SJCRH30 (cell line): ENCODE measurements at places on chromosomes 13 and 19. TPM values are rescaled to one million over a fixed set of nuclear protein-coding genes. Genes with fewer than 3 reads are reported as not detected.
A peak's percentile ranks its signal among the peaks of the same experiment; 100 is the strongest.

DNA sequence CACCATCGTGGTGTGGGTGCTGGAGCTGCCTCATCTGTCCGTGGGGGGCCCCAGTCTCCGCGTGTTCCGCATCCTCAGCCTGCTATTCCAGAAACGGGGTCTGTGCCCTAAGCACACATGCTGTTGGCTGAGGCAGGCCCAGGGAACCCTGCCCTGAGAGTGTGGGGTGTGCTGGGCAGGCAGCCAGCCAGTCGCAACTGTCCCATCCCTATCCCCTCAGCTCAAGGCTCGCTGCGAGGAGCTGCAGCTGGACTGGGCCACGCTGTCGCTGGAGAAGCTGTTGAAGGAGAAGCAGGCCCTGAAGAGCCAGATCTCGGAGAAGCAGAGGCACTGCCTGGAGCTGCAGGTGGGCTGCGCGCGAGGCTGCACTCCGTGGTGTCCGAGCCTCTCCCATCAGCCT lies 21.9 kb downstream of the PLEKHJ1 start:
- H3K36me3 ChIP-seq: peaks cover 56% of the 10 kb centered on the region
- H3K4me1 ChIP-seq: peaks cover 24% of the 10 kb centered on the region
- H3K27me3 ChIP-seq: no peaks in the 10 kb centered on the region
- H3K4me3 ChIP-seq: no peak overlapping the region

DNA sequence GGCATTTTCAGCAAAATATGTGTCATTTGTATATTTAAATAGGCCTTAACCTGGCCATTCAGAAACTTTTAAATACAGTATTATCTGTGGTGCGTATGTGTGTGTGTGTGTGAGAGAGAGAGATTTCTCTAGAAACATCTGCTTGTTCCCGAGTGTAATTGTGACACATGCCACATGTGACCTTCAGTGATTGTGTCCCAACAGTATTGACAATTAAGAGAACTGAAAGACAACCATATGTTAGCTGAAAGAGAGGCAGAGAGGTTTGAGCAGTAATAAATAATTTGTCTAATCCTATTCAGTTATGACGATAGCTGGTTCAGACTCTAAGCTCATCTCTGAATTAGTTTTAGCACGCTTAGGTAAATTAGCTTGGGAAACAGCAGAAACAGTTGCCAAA lies 1503.1 kb downstream of the PCDH9 start:
- DNase-seq: no peak
- H3K27me3 ChIP-seq: no peaks in the 10 kb centered on the region
- no peak overlapping the region for H3K27ac ChIP-seq

GRCh38 chr19:17575871-17576757 lies 20.7 kb downstream of the COLGALT1 start:
- no peak for DNase-seq
- H3K27ac ChIP-seq: no peak overlapping the region
- H3K36me3 ChIP-seq: peaks cover 67% of the 10 kb centered on the region
- H3K27me3 ChIP-seq: no peaks in the 10 kb centered on the region
- no peak overlapping the region for H3K4me3 ChIP-seq

DNA sequence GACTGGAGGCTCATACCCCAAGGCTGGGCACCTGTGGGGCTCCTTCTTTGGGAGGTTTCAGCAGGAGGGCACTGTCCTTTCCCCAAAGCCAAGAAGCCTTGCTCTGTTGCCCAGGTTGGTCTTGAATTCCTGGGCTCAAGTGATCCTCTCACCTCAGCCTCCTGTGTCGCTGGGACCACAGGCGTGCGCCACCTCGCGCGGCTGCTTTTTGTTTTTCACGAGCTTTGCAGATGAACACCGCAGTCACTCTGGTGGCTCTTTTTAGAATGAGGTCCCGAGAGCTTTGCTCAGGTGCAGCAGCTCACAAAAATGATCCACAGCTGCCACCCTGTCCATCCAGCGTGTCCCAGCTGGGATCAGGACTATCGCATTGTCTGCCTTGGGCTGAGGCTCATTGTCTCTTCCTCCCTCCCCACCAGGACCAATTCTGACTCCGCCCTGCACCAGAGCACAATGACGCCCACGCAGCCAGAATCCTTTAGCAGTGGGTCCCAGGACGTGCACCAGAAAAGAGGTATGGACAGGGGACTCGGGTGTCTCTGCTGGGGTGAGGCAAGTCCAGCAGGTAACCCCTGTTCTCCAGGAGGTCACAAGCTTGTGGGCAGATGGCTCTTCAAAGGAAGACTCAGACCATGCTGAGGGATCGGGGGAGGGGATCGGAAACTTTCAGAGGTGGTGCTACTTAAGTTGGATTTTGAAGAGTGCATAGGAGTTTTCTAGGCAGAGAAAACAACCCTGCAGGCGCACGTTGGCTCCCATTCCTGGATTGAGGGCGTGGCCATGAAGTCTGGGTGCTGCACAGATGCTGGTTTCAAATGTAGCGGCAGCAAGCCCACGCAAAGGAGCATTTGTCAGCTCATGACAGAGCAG lies 41.5 kb downstream of the COMP start:
- peaks cover 6% of the 10 kb centered on the region; the same call in 1 of the 2 replicates for H3K4me1 ChIP-seq
- no peaks in the 10 kb centered on the region for H3K27me3 ChIP-seq
- H3K27ac ChIP-seq: no peak overlapping the region
- H3K36me3 ChIP-seq: peaks cover 3% of the 10 kb centered on the region; the same call in 1 of the 2 replicates
- no peak for DNase-seq
- no peak overlapping the region for H3K4me3 ChIP-seq

- 0 out of 2 replicates have a peak, but pooled peaks cover 3% of the 10 kb centered on the region for H3K4me1 ChIP-seq
- peak within 1 kb of the TSS; percentile 54 for H3K27ac ChIP-seq
- H3K4me3 ChIP-seq: peak within 1 kb of the TSS; percentile 74
- no peaks in the 10 kb centered on the region for H3K36me3 ChIP-seq
- peak; percentile 84 for DNase-seq
- H3K27me3 ChIP-seq: no peaks in the 10 kb centered on the region
Observed at GRCh38 chr19:40055832-40056504, at the start of gene ZNF780B. Gene ZNF780B (minus strand): TSS chr19:40056231. CDS start chr19:40050332, 5,899 bp downstream.

DNA sequence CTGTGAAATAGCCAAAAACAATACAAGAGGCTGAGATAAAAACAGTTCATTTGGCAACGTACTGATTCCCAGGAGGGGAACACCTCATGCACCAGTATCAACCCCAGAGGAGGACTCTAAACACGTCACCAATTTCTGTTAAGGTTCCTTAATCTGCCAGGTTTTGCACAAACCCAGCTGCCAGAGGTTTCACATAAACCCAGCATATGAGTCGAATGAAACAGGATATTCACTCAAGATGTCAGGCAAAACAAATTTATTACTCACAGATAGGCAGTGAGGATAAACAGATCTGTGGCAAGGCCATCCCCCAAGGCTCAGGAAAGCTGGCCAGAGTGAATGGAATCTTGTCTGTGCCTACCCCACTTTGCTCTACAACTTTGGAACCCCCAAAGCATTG lies 210.9 kb downstream of the GPC5 start:
- H3K4me3 ChIP-seq: no peak overlapping the region
- no peaks in the 10 kb centered on the region for H3K4me1 ChIP-seq
- no peaks in the 10 kb centered on the region for H3K36me3 ChIP-seq
- H3K27ac ChIP-seq: no peak overlapping the region
- no peak for DNase-seq

- H3K36me3 ChIP-seq: peaks cover 10% of the 10 kb centered on the region; the same call in 1 of the 2 replicates
- peak; percentile 48 for DNase-seq
- H3K27me3 ChIP-seq: no peaks in the 10 kb centered on the region
- H3K4me3 ChIP-seq: 0 out of 2 replicates have a peak overlapping the region, but pooled peaks have one; percentile 9
Observed at GRCh38 chr19:4474514-4475022, 2.5 kb downstream of the HDGFL2 start.

GRCh38 chr13:44259045-44260027 lies 114.3 kb upstream of the SERP2 start:
- no peaks in the 10 kb centered on the region for H3K4me1 ChIP-seq
- DNase-seq: peak; percentile 13
- no peaks in the 10 kb centered on the region for H3K36me3 ChIP-seq
- H3K4me3 ChIP-seq: no peak overlapping the region
- H3K27ac ChIP-seq: no peak overlapping the region

DNA sequence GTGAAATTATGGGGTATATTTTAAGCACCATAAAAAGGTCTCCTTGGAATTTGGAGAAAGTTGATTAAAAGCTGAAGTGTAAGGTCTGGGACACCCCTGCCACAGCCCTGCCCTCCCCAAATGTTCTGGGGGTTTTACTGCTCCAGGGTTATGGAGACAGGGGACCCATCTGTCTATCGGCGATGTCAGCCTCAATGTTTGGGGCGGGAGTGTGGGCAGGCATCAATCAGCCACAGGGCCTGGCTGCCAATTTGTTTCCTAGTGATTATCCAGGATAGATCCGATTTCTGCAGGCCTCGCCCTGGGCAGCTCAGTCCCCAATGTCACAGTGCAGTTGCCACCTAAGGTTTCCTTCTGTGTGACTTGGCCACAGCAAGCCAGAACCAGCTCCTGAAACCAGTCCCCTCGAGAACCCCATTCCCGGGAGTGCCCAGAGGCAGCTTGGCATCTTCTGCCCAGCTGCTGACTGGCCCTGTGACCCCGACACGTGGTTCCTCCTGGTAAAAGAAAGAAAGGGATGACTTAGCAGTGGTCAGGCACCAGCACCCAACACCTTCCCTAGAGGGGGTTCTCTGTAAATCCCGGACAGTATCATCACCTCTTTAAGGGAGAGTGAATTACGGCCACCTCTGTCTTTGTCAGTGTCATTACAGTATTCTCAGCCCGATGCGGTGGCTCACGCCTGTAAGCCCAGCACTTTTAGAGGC lies 41.6 kb downstream of the MYO9B start:
- DNase-seq: no peak
- H3K4me3 ChIP-seq: no peak overlapping the region
- H3K27me3 ChIP-seq: no peaks in the 10 kb centered on the region

- no peaks in the 10 kb centered on the region for H3K36me3 ChIP-seq
- no peaks in the 10 kb centered on the region for H3K27me3 ChIP-seq
- H3K4me3 ChIP-seq: no peak overlapping the region
- no peaks in the 10 kb centered on the region for H3K4me1 ChIP-seq
- no peak overlapping the region for H3K27ac ChIP-seq
Observed at GRCh38 chr13:47168066-47168465, 271.2 kb upstream of the HTR2A start.

GRCh38 chr19:1590641-1591397 lies 1.8 kb downstream of the MBD3 start:
- H3K4me1 ChIP-seq: no peaks in the 10 kb centered on the region
- peak overlapping the region; percentile 93 for H3K4me3 ChIP-seq
- peak; percentile 30 for DNase-seq
- H3K36me3 ChIP-seq: peaks cover 11% of the 10 kb centered on the region; the same call in 1 of the 2 replicates

- H3K27ac ChIP-seq: no peak overlapping the region
- no peak overlapping the region for H3K4me3 ChIP-seq
- no peaks in the 10 kb centered on the region for H3K4me1 ChIP-seq
- no peak for DNase-seq
Observed at GRCh38 chr13:101611491-101612475, 159.3 kb downstream of the ITGBL1 start.

DNA sequence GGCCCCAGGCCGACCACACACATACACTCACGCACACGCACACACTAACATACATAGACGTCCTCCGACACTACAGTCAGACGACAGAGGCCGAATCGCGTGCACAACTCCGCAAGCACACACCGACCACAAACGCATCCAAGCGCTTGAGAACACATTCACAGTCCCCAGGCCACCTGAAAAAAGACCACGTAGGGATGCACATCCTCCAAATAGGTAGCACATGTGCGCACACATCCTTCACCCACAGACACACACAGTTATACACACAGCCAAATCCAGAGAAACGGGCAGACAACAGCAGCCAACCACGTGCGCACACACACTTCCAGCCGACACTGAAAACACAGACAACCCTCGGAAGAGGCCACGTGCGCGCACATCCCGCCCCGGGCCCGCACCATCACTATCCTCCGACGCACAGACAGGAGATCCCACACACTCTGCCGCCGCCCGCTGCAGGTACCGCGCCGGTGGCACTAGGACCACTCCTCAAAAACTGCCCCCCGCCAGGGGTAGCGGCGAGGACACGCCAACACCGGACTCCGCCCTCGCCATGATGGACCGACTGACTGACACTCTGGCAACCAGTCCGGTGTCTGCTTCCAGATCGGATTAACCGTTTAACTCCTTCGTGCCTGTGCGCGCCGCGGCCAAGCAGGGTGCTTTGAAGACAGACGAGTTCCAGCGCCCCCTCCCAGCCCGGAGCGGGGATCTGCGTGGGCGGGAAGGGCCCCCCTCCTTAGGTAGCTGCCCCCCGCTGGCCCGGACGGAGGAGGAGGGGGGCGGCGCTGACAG lies 493 bp upstream of the PDE4A start:
- peak; percentile 94 for DNase-seq
- H3K36me3 ChIP-seq: no peaks in the 10 kb centered on the region
- peak overlapping the region; percentile 64 for H3K4me3 ChIP-seq
- no peaks in the 10 kb centered on the region for H3K27me3 ChIP-seq
- peaks cover 17% of the 10 kb centered on the region; the same call in 1 of the 2 replicates for H3K4me1 ChIP-seq

DNA sequence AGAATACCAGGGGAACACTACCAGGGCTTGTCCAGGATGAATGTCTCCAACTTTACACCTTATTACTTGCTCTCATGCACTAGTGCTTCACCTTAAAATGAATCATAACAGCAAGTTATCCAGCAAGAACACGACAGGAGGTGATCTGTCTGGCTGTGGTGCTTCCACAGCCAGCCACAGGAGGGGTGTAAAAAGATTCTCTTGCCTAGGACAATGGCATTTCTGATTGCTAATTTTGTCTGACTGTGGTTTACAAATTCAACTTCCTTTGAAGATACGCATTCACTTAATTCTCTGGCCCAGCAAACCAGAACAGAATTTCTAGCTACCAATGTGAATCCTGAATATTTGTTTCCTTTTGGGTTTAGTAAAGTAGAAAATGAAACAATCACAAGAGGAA lies 23.1 kb upstream of the COG3 start:
- H3K27ac ChIP-seq: no peak overlapping the region
- H3K4me3 ChIP-seq: no peak overlapping the region
- H3K36me3 ChIP-seq: no peaks in the 10 kb centered on the region
- no peaks in the 10 kb centered on the region for H3K4me1 ChIP-seq
- no peak for DNase-seq

DNA sequence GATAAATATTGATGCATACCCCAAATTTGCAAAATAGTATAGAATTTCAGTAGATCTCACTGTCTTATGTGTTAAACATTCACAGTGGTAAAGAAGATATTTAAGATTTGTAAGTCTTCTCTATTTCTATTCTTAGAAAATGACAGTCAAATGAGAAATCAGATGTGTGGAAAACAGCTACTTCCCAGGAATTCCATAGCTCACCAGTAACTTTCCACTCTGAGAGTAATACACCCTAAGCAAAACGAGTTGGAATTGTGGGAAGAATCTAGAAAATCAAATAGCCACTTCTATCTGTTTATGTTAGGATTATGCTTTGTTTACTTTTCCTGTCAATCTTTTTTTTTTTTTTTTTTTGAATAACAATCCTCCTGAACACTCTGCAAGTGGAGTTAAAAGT lies 69.1 kb downstream of the FLT1 start:
- H3K36me3 ChIP-seq: no peaks in the 10 kb centered on the region
- no peak overlapping the region for H3K27ac ChIP-seq
- H3K4me1 ChIP-seq: no peaks in the 10 kb centered on the region
- H3K4me3 ChIP-seq: no peak overlapping the region
- H3K27me3 ChIP-seq: 0 out of 2 replicates have a peak, but pooled peaks cover 4% of the 10 kb centered on the region
- DNase-seq: no peak

The ZNF296 gene
- not detected in 2 replicates for total RNA-seq

The ETV2 gene
- total RNA-seq: 2.4 and 4.1 TPM in 2 replicates

The CRLF1 gene
- 20.6 and 22.1 TPM in 2 replicates for total RNA-seq
